ENCODE measurements at places on chromosomes 6 and 20.

- no peak for DNase-seq
Measured at GRCh38 chr20:60294632-60295031, 336.4 kb downstream of the CDH26 start.

GRCh38 chr20:32651537-32651936 is 22.2 kb downstream of the C20orf203 start:
- no peak for DNase-seq

- no peak for DNase-seq
Measured at GRCh38 chr20:50436052-50436656, 74.0 kb upstream of the PTPN1 start.

- DNase-seq, result no peak
Measured at GRCh38 chr6:93418408-93419303, 703 bp downstream of the EPHA7 start.

DNA sequence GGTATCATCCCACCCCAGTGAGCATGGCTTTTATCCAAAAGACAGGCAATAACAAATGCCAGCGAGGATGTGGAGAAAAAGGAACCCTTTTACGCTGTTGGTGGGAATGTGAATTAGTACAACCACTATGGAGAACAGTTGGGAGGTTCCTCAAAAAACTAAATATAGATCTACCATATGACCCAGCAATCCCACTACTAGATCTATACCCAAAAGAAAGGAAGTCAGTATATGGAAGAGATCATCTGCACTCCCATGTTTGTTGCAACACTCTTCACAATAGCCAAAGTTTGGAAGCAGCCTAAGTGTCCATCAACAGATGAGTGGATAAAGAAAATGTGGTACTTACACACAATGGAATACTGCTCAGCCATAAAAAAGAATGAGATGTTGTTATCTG is 5.9 kb upstream of the KIAA1755 start:
- DNase-seq, result no peak
